WTC11 (cell line): ENCODE measurements at places on chromosomes 1 and 21.

- DNase-seq: no peak
These were observed 27.2 kb downstream of the OVAAL start for GRCh38 chr1:180585994-180586359.

DNA sequence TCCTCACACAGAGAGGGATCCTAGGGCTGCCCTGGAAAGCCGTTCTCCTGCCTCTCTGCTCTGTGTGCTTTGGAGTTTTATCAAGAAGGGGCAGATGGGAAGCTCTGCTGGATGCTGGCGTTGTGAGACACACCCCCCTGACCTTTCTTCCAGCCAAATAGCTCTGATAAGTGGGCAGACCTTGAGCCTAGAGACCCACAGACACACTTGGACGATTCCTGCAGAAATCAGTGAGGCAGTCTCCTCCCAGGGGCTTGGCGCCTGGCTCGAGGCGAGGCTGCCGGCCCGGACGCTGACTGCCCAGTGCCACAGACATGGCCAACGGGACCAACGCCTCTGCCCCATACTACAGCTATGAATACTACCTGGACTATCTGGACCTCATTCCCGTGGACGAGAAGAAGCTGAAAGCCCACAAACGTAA lies at the start of gene MRAP:
TSS of gene MRAP (plus strand) at position 198 of the 424 bp plus-strand sequence. CDS start at position 315, 117 bp downstream.
- no peak for DNase-seq

- DNase-seq: peak; percentile 52
These were observed 55.2 kb downstream of the SDC3 start for GRCh38 chr1:30853350-30853749.

DNA sequence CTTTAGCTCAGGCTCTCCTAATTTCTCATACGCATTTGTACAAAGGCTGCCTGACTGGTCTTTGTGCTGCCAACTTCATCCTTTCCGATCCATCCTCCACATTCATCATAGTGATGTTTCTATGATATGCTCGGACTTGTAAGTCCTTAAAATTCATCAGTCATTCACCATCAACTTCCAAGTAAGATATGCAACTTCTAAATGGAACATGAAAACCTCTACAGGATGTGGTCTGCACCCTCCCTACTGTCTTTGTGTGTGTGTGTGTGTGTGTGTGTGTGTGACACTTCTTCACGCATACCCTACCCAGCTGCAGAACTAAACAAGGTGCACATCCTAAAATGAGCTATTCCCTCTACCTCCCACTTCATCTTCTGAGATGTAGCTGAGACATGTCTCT lies 397.9 kb upstream of the NR5A2 start:
- DNase-seq: no peak

DNA sequence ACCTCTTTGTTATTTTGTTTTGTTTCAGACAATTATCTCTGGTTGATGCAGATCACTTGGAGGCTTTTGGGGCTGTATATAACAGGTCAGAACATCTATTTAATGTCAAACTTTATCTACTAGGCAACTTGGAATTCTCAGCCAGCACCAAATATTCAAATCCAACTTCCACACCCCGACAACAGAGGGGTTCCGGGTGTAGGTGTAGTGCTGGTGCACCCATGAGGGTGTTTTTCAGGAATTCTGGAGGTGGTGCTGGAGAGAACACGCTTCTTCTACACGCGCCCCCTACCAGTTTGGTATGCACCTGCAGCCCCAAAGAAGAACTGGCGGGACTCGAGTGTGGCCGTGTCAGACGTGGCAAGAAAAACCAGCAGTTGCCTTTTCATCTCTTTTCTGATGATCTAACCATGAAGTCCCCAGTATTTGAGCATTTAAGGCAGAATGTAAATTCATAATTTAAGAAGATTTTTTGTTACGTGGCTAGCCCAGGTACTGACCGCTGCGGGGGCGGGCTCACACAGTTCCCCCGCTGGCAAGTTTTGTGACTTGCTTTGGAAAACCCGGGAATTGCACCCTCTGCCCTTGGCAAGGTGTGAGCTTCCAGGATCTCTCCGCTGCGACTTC lies 462 bp upstream of the TLCD4 start:
- peak; percentile 73 for DNase-seq
